GM18507 (cell line): ENCODE measurements at places on chromosomes 11 and 22.

DNA sequence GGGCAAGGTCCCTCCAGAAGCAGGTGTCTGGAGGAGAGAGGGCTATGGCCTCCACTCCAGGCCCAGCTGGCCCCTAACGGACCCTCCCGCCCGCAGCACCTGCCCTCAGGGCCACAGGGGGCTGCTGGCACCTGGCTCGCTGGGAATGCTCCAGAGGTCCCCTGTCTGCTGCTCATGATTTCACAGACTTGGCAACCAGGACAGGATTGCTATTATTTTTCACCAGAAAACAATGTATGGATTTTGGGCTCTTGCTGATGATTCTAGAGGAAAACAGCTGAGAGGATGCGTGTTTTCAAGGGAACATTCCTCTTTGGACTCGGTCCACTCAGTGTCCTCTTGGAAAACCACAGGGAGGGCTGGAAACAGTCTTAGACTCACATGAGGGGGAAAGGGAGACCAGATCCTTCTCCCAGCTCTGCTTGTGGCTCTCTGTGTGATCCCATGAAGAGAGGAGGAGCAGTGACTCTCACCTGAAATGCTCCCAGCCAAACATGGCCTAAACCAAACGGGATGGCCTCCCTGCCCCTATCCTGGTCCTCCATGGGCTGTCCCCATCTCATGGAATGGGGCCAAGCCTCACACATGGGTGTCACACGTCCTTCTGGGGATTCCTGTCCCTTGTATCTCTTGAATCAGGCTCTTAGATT, 15.8 kb downstream of the MYEOV start:
- no peak for DNase-seq

DNA sequence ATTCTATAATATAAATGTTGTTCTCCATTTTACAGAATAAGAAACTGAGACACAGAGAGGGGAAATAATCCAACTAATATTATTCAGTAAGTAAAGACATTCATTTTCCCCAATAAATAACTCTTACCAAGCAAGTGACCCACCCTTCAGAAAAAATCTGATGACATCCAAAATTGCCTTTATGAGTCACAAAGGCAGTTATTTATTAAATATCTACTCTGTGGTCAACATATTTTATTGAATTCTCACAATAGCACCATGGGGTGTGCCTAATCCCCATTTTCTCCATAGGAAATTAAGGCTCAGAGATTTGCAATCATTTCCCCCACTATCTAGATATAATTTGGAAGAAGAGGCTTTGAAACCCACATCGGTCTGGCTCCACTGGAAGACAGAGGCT, 161.5 kb upstream of the ISX start:
- no peak for DNase-seq

DNA sequence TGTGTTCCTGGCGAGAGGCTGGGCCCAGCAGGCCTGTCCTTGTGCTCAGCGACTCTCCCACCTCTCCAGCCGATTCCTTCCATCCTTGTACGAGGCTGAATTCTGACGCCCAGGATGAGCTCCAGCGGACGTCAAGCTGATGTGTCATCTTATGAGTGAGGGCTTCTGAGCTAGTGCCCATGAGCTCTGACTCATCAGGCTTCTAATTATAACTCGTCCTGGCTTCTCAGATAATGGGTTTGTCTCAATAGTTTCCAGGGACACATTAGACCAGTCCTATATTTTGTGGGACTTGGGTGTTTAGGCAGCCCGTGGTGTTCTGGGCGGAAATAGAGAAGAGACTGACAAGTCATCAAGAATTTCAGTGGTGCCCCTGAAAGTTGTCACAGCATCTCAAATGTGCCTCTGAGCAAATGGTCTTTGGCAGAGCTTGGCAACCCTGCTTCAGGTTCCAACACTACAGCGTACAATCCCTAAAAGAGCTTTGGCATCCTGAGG, 108.2 kb upstream of the CD44 start:
- DNase-seq = no peak

DNA sequence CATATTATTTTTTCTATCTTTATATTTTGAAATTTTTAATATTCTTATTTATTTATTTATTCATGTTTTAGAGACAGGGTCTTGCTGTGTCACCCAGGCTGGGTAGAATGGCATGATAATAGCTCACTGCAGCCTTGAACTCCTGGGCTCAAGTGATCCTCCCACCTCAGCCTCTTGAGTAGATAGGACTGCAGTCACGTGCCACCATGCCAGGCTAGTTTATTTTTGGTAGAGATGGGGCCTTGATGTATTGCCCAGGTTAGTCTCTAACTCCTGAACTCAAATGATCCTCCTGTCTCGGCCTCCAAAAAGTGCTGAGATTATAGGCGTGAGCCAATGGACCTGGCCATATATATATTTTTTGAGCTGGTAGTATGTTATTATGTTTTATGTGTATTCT, 2.4 kb upstream of the SPDYC start:
- no peak for DNase-seq

- DNase-seq = no peak
These were observed 4.4 kb upstream of the FOXRED2 start for GRCh38 chr22:36510966-36511881.

DNA sequence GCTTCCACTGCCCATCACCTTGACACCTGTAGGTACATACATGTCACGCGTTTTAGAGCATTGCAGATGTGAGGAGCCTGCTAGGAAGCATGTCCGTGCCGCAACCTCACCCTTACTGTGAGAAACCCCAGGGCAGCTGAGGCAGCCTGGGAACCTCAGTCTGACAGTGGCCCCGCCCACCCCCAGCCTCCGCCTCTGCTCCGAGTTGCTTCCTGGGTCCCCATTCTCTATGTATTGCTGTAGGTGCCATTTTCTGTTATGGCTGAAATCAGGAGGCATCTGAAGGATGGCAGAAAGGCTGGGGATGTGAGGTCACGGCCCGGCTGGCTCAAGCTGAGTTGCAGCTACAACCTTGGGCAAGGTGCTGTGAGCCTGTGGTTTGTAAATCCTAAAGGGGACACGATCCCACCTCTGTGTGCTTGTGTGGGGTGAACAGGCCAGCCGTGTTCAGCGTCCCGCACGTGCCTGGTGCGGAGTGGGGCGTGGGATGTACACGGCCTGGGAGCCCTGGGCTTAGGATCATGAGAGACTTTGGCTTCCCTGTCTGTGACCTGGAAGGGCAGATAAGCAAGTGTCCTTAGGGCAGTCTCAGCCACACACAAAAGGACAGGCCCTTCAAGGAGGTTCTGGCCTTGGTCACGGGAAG, 102.7 kb downstream of the PHF21B start:
- no peak for DNase-seq
